ENCODE measurements at places on chromosomes 1 and 21. TPM values are rescaled to one million over a fixed set of nuclear protein-coding genes. Genes with fewer than 3 reads are reported as not detected.

Gene DIO1
- total RNA-seq = not detected

Gene FMO3
- total RNA-seq = not detected

Gene MFSD2A
- 5.5 TPM for total RNA-seq

Gene OR2L2
- total RNA-seq = not detected

Gene AUNIP
- 4.8 TPM for total RNA-seq

Gene KCNJ6
- not detected for total RNA-seq

Gene AMY2A
- total RNA-seq = not detected

Measured in endothelial cell of umbilical vein (primary cell).